AG10803 (cell line): ENCODE measurements at places on chromosomes 4 and X.

- DNase-seq: peak; percentile 80
Observed at GRCh38 chr4:52914051-52914605, 52.0 kb downstream of the RASL11B start.

DNA sequence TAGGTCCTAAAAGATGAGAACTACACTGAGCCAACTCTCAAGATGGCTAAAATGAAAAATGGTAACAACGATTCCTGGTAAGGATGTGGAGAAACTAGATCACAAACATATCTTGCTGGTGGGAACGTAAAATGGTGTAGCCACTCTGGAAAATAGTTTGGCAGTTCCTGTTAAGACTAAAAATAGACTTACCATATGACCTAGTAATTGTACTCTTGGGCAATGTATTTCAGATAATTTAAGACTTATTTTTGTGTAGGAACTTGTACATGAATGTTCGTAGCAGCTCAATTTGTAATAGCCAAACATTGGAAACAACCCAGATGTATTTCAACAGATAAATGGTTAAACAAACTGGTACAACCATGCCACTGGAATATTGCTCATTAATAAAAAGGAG lies 106.2 kb downstream of the HDAC8 start:
- DNase-seq: no peak

DNA sequence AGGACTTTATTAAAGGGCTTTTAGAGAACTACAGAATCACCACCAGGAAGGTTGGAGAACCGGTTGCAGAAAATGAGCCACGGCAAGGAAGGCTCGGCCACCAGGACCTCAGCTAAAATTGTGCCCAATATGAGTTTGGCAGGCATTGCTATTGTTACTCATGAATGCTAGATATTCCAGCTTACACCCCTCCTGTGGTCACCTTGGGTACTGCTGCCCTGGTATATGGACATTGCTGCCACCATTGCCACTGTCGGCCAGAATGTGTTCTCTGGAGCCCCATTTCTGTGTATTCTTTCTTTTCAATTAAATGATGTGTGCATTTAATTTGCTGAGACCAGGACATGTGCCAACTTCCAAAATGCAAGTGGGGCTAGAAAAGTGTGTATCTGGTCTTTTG lies 626.7 kb upstream of the BOD1L1 start:
- peak; percentile 34 for DNase-seq

- peak; percentile 95 for DNase-seq
Observed at GRCh38 chrX:19682712-19683331, 167.5 kb upstream of the MAP3K15 start.

DNA sequence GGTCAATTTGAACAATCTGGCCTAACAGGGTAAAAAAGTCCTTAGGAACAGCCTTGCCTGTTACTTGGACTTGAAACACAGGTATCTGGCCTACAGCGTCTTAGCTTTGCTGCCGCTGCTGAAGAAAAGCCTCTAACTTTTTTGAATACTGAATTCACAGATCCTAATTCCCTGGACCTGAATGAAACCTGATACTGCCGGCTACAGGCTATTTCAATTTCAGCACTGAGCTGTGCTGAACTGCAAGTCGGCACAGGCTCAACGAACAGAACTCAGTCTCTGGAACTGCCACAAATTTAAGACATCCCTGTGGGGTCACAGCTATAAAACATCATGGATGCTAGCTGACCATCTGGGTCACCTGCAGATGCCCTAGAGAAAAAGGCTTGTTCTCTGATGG lies 7.2 kb downstream of the NR0B1 start:
- DNase-seq: peak; percentile 11

DNA sequence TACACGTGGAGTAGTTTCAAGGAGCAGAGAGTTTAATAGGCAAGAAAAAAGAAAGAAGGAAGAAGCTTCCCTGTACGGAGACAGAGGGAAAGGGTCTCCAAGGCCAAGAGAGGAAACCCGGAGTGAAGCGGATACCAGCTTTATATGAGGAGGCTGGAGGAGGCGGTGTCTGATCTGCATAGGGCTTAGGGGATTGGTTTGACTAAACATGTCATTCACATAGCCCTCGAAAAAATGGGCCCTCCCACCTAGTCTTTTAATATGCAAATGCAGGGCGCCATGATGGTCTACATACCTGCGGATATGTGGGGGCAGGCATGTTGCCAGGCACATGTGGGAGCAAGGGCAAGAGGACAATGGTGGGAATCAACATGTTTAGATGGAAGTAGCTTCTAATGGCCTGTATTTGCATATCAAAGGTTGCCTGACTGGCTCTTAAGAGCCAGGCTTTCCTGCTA lies 103.1 kb upstream of the UGT8 start:
- DNase-seq: no peak

GRCh38 chrX:133290076-133290475 lies 71.9 kb upstream of the TFDP3 start:
- DNase-seq: no peak

- DNase-seq: peak; percentile 5
Observed at GRCh38 chr4:125013891-125014290, 300.9 kb upstream of the FAT4 start.

DNA sequence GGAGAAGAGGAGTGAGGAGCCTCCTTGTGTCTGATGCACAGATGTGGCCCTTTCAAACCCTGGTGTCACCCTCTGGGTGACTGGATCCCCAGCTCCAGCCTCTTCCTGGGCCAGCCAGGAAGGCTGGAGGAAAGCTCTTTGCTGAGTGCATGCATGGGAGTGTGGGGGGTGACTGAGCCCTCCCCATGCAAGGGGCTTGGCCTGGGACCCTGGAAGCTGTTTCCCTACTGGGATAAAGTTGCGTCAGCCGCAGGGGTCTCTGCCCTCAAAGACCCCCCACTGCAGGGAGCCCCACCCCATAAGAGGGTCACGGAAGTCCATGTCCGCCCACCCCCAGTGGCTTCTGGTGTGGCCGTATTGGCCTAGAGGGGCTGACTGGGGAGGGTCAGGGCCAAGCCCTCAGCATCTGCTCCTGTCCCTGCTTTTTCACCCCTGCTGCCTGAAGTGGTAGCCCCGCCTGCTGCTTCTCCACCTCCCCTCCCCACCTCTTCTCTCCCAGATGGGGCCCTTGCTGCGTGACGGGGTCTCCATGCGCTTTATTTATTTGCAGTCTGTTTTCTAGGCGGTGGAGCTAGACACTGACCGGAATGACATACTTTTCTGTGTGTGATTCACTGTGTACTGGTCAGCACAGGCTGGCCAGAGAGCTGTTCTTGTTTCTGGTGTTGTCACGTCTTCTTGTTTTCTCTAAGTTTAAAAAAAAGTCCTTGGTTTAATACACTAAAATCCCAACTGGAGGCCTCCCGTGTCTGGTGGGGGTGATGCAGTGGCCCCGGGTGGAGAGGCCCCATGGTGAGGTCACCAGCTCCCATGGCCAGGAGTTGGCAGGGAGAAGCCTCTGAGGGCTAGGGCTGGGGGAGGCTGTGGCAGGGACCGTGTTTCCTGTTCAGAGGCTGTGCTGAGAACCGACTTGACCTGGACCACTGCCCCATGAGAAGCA lies 3.6 kb downstream of the SMIM10L2A start:
- DNase-seq: no peak

DNA sequence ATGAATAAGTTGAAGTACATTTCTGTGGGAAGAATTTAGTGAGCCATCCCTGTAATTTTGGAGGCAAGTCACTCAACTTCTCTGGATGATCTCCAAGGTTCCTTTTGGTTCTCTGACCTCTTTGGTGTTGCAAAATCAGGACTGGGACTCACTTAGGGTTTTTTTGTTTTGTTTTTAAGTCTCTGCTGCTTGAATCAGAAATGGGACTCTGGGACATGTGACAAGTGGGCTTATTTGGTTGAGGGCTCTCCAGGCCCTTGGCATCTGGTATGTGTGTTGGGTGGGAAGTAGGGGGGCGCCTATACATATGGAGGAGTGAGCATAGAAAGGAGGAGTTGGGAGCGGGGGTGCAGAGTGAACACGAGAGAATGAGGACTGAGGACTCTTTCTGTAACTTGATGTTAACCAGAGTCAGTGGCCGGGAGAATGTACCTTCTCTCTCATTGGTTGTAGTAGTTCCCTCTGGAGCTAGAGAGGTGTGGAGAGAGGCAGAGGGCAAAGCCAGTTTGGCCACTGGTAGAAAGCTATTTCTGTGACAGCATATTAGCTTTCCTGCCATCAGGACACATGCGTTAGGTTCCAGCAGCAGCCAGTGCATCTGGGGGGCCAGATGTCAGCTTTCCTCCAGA lies 1.9 kb downstream of the ARHGAP10 start:
- DNase-seq: peak; percentile 66

DNA sequence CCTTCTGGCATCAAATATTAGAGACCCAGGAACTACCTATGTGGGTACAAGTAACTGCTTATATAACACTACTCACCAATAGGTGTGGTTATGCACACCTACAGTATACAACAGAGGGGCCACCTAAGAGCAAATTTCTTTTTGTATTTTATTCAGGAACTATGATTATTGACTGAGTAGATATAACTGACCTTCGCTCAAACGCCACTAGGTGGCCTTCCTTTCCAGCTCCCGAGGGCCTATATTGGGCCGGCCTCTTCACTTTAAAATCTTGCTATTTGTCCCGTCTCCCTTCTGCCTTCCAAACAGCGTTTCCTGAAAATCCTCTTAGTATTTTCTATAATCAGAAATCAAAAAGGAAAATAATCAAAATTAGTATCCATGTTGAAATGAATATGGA lies 19.9 kb upstream of the PABPC5 start:
- DNase-seq: peak; percentile 15

GRCh38 chr4:77196866-77197265 lies 39.9 kb downstream of the CCNG2 start:
- no peak for DNase-seq

DNA sequence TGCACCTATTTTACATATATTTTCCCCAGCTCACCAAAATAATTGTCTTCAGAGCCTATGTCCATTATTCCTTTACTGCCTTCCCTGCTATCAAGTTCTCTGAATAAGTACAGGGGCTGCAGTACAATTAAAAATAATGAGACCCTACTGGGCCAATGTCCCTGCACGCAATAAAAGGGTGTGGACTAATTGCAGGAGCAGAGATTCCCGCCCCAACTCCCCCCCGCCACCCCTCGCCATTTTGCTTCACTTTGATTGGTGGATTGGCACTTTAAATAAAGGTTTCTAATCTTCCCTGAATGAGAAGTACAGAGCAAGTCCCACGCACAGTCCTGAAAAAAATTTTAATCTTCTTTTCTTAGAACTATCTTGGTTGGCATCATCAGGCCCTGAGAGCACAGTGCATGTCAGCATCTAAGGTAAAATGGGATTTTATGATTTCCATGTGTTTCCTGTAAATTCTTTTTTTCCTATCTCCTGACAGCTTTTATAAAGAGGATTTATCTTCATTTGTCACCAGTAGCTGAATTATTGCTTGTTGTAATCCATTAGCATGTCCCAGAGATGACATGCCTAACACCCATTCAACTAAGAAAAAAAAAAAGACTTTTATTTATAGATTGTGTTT lies at the start of gene AMBN:
Gene AMBN, plus strand, starts transcription at position 302 of the 628 bp plus-strand sequence. Its CDS starts 103 bp downstream, at position 405.
- DNase-seq: no peak

DNA sequence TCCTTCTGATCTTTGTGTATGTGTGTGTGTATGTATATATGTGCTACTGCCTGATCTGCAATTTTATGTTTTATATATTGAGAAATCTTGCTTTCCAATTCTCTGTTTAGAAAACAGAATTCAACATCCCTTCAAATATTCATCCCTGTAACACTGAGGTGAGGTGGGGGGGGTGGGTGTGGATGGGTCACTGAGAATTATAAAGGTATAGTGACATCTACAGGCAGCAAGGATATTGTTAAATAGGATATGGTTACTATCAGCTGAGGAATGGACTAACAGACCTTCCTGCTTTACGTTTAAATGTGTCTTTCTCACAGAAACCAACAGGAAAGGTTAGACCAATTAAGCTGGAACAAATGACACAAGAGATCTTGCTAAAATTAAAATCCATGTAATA lies 19.0 kb upstream of the MAGEB2 start:
- no peak for DNase-seq

DNA sequence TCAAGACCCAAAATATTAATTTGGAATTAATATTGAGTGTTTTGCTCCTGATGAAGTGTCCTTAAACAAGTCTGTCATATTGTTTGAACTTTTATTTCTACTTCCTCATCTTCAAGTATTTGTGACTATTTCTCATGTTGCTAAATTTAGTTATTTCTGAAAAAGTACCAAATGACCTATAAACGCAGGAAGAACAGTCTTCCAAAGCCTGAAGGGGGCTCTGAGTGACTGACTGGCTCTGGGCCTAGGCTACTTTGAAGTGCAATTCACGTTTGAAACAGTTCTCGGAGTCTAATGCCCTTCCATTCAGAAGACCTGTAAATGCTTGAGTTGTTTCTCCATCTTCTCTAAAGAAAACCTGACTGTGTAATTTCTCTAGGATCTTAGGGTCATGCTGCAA lies 26.5 kb downstream of the GALNT7 start:
- no peak for DNase-seq

DNA sequence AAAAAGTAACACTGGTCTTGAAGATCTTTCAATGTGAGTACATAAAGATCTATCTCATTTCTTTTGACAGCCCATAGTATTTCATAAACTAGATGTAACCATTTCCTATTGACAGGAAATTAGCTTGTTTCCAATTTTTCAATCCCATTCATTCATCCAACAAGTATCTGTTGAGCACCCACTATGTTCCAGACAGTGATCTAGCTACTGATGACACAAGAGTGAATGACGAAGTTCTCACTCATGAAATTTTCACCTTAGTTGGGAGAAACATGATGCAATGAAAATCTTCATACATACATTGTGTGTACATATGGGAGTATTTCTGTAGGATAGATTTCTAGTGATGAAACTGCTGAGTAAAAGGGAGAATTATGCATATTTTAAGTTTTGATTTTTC lies 1.7 kb downstream of the CD38 start:
- DNase-seq: no peak

GRCh38 chr4:183848805-183849204 lies 56.3 kb upstream of the STOX2 start:
- no peak for DNase-seq

DNA sequence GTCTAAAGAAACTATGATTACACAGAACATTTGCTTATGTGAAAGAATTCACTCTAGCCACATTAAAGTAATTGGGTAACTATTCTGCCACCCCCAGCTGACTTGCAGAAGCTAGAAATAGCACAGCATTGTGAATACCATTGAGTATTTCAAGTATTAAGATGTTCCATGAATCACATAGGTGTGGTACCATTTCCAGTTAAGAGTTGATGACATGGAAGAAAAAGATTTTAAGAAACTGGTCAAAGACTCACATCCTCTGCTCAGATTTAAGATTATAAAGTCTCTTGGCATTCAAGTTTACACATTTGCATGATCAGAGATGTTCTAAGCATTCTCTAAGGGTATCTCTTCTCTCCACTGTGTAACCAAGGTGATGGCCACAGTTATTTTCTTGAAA lies 287.5 kb downstream of the CAMK2D start:
- peak; percentile 94 for DNase-seq
